ENCODE measurements at places on chromosomes 7 and 10.

- peak; percentile 60 for DNase-seq
Observed at GRCh38 chr7:112400141-112400540, 50.1 kb upstream of the IFRD1 start.

- no peak for DNase-seq
Observed at GRCh38 chr7:137342828-137343261, 688 bp downstream of the PTN start.

GRCh38 chr7:159068893-159069448 is 75.7 kb downstream of the VIPR2 start:
- DNase-seq, result no peak

DNA sequence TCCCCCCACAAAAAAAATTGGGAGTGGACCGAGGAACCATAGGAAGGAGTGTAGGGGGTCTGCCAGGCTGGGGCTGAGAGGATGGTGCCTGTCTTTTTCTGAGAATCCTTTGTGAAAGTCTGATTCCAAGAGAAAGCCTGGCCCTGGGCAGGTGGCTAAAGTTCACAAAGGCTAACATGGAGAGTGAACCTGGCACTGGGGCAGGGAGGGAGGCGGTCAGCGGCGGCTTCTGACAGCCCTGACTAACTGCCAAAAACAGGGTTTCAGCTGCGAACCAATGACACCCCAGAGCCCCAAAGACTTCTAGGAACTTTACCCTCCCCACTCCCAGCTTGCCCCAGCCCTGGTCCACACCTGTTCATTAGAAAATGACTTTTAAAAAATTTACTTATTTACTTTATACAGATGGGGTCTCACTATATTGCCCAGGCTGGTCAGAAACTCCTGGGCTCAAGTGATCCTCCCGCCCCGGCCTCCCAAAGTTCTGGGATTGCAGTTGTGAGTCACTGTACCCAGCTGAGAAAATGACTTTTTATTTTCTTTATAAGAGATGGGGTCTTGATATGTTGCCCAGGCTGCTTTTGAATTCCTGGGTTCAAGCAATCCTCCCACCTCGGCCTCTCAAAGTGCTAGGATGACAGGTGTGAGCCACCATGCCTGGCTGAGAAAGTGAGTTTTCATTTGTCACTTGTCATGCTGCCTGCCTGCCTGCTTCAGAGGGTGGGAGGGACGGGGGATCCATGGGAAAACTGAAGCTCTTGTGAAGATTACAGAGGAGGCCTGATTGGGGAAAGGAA is 61.0 kb upstream of the DUSP5 start:
- DNase-seq, result no peak

- DNase-seq, result no peak
Observed at GRCh38 chr10:104880624-104881398, 239.7 kb downstream of the SORCS3 start.

DNA sequence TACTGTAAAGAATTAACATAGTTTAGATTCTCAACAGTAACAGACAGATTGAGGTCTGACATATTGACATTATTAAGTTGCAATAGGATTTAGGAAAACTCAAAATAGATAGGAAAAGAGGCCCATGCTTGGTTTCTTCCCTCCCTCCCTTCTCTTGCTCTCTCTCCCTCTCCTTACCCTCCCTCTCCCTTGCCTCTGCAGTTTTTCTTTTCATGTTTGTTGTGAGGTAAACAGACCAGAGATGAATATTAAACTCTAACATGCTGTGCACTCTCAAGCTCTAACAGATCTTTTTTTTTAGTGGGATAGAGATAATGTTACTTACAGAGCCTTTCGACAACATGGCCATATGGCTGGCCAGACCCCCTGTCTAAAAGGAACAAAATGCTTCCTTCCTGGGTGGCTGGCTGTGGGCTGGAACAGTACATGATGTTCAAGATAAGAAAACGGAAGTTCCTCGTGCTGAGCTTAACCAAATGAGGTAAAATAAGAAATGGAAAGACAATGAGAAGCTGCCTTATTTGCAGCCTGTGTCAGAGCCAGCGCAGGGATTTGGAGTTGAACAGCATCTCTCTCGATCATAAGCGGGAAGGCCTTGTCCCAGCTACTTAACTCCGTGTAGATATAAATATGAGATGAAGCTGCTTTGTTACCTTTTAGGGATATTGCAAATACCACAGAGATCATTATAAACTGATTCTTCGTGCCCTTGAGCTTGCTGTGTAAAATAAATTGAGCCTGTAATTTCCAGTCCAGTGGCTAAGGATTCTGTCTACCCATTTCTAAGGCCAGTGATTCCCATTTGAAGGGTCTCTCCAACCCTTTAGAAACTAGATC is 391.9 kb upstream of the NPVF start:
- no peak for DNase-seq

GRCh38 chr7:140609646-140610045 is 31.0 kb downstream of the DENND2A start:
- peak; percentile 59 for DNase-seq

- no peak for DNase-seq
Observed at GRCh38 chr7:157703534-157704195, 366.9 kb downstream of the DNAJB6 start.

- DNase-seq, result no peak
Observed at GRCh38 chr10:70536196-70536861, 57.8 kb downstream of the PALD1 start.

- peak; percentile 89 for DNase-seq
Observed at GRCh38 chr10:16964576-16965343, 147.5 kb upstream of the RSU1 start.

DNA sequence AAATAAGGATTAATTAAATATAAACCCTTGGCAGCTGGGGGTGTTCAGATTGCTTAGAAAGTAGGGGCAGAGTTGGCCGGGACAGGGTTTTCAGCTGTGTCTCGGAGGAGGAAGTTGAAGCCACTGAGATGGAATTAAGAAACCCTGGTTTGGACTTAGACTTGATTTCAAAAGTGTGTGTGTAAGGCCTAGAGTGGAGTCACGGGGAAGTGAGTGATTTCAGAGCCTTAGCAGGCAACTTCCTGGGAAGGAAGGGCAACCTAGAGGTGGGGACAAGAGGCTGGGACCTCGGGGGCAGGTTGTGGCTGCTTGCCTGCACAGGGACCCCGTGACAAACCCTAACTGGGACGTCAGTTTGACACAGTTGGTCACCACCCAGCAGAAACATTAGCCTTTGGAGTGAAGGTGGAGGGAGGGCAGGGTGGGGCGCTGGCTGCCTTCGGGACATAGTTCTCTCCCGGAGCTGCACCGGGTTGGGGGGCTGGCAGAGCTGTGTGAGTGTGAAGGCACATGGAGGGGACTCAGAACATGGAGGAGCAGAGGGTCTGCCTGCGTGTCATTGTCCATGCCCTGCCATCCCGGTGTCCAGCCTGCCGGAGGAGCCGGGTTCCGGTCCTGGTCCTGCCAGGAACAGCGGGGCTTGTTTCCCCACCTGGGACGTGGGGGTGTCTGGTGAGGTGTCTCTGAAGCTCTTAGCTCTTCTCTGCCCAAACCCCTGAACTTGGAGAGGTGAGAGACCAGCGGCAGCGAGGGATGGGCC is 1.8 kb downstream of the BRI3 start:
- DNase-seq, result peak; percentile 82

- DNase-seq, result no peak
Observed at GRCh38 chr10:114340816-114341215, 63.5 kb downstream of the AFAP1L2 start.

- peak; percentile 70 for DNase-seq
Observed at GRCh38 chr7:4712281-4713182, 30.4 kb downstream of the FOXK1 start.

DNA sequence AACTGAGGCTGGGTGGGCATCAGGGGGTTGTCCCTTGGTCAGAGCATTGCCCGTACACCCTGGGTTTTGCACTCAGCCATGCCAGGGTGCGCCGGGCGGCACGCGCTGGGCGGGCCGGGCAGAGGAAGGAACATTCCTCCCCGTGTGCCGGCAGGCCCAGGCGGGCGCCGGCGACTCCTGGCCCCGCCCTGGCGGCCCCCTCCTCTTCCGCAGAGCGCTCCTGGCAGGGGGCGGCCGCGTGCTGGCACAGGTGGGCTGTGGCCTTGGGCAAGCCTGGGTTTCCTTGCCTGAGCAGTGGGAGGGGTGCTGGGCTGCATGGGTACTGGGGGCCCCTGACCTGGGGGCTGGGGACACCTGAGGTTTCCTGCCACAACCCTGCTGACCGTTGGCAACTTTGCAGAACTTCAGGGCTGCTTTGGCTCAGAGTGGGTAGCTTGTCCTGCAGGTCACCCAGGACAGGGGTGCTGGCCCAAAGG is 3.9 kb downstream of the LFNG start:
- no peak for DNase-seq

DNA sequence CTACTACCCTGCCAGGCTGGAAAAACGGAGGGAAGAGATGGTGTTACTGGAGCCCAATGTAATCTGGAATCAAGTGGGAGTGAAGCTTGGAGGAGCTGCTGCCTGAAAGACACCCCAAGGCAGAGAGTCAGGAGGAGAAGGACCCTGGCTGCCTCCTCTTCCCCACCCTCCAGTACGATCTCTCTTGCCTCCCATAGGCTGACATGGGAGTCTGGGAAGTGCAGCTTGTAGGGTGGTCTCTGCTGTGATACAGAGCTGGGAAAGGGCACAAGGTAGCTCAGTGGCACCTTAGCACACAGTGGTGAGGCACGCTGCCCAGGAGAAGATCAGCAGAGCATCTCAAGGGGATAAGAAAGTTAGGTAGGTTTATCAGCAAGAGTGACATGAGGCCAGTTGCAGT is 35.9 kb downstream of the EMX2 start:
- DNase-seq, result no peak

- DNase-seq, result no peak
Observed at GRCh38 chr7:75872073-75872782, 6.6 kb upstream of the RHBDD2 start.

GRCh38 chr7:55129541-55130394 is 111.0 kb downstream of the EGFR start:
- peak; percentile 72 for DNase-seq

GRCh38 chr7:138138244-138138643 is 62.0 kb downstream of the AKR1D1 start:
- DNase-seq, result no peak

- no peak for DNase-seq
Observed at GRCh38 chr10:24616536-24616935, 107.2 kb downstream of the ARHGAP21 start.

- no peak for DNase-seq
Observed at GRCh38 chr10:82394122-82394521, 519.1 kb downstream of the NRG3 start.

GRCh38 chr10:124671486-124672075 is 72.6 kb downstream of the FAM53B start:
- DNase-seq, result peak; percentile 54

- DNase-seq, result no peak
Observed at GRCh38 chr10:78162853-78163252, 129.2 kb downstream of the RPS24 start.

DNA sequence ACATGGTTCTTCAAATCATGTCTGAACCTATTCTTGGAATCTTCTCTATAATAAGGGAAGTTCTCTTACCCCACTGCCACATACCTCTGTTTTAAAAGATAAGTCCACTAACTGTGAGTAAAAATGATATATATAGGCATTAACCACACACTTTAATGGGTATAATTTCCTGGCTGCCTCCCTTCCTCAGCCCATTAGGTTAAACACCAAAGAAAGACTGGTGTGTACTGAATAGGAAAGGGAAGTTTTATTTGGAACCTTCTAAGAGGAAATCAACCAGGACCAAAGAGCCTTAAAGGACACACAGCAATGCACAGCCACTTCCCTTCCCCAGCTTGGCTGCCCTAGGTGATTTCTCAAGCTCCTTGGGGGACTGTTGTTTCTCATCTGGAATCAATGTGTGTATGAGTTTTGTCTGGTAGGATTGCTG is 5.0 kb upstream of the WBP1L start:
- peak; percentile 56 for DNase-seq

DNA sequence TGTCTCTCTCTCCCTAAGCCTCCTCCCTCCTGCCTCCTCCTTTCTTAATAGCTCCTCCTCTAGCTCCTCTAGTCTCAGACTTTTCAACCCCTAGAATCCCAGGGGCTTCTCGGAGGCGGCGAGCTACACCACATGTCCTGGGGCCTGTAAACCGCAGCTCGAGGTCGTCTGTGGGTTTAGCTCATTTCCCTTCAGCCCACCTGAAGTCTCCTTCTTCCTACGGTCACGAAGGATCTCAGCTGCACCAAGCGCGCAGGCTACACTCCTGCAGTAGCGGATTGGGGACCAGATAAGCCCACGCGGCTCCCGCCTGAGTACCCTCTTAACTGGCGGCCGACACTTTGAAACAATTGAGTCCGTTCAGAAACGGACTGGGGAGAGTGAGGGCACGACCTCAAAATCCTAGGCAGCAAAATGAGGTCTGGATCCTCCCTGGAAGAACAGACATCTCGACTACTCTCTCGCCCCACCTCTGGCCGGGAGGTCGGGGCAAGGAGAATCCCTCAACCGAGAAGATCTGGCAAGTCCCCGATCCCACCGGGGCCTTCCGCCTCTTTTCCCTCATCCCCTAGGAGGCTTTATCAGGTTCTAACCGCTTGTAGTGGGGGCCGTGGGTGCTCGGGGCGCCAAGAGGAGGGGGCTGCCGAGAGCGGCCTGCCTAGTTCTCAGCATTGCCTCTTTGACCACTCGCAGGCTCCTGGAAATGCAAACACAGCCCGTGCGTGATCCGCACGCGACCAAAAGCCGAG is 1.3 kb upstream of the SORCS3 start:
- DNase-seq, result no peak

- DNase-seq, result no peak
Observed at GRCh38 chr7:72222136-72222535, 190.0 kb downstream of the CALN1 start.

GRCh38 chr10:13765641-13766341 is 179.0 kb downstream of the PRPF18 start:
- DNase-seq, result no peak

- DNase-seq, result no peak
Observed at GRCh38 chr10:128527711-128528110, 401.5 kb upstream of the MKI67 start.

DNA sequence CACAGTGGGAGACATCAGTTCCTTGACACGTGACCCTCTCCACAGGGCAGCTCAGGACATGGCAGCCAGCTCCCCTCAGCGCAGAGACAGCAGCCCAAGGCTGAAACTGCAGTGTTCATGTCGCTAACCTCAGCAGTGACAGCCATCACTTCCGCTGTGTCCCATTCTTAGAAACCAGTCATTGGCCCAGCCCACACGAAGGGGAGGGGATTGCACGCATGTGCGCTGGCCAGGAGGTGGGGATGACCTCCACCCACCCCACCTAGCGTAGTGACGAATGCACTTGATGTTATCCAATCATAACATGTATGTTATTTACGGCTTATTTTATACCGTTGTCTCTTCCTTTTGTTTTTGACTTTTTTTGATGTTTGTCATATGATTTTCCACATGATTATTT is 36.9 kb upstream of the EGFR start:
- DNase-seq, result no peak

DNA sequence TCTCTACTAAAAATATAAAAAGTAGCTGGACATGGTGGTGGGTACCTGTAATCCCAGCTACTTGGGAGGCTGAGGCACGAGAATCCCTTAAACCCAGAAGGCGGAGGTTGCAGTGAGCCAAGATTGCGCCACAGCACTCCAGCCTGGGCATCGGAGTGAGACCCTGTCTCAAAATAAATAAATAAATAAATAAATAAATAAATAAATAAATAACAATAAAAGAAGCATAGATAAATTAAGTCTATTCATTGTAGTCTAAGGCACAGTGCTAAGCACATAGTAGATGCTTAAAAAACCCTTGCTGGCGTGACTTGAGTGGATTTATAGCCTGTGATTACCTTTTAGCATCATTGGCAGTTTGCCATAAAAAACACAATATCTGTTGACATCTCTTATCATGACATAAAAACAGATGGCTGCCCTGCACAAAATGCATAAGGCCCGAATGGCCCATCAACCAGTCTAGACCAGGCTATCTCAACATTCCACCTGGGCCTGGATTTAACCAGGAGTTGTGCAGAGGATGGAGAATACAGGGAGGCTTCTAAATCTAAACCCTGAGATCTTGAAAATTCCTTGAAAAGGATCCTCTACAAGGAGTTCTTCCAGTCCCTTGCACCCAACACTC is 94.9 kb downstream of the PRLHR start:
- no peak for DNase-seq
